ENCODE measurements at places on chromosomes 16 and 17. TPM values are rescaled to one million over a fixed set of nuclear protein-coding genes. Genes with fewer than 3 reads are reported as not detected.

COL1A1 gene
- 36.0 TPM for total RNA-seq

MIS12 gene
- total RNA-seq: 8.3 TPM

EPOP gene
- total RNA-seq: 1.6 TPM

FBXW10 gene
- not detected for total RNA-seq

HEATR9 gene
- total RNA-seq: not detected

- no peak for DNase-seq
Observed at GRCh38 chr16:82995924-82996441, 369.2 kb downstream of the CDH13 start.

DNA sequence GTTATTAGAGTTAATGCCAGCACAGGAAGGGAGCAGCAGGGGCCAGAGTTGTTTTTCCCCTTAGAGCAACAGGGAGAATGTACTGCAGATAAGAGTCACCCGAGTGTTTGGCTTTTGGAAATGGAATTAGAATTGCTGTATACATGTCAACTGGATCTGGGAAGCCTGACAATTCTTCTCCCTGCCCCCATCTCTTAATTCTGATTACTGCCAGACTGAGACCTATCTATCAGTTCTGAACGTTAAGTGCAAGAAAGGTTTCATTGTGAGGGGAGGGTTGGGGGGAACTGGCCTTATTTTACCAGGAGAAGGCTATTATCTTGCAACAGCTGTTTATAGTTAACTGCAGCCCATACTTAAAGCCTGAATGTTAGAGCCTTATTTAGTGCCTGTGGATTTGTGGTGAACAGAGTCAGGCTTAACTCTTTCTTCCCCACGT, 424.5 kb upstream of the CDH11 start:
- no peak for DNase-seq

- no peak for DNase-seq
Observed at GRCh38 chr17:19342611-19343255, 19.8 kb downstream of the B9D1 start.

DNA sequence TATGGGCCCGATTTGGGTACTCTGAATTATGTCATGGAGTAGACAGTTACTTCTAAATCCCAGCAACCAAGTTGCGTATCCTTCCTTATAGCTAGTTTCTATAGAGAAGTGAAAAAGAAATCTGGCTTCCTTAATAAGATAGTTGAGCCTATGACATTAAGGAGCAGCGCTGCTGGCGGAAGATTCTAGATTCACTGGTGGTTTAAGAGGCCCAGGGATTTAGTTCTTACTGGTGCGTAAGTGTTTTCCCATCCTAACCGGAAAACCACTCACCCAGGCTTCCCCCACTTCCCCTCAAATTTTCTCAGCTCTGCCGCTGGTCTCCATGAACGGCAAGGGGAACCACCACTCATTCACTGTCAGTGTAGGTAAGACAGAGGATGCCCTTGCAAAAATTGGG, 230.4 kb downstream of the CPPED1 start:
- DNase-seq: peak; percentile 32

- no peak for DNase-seq
Observed at GRCh38 chr17:67784364-67785121, 40.8 kb upstream of the BPTF start.
